ENCODE measurements at places on chromosomes 2 and 18.

DNA sequence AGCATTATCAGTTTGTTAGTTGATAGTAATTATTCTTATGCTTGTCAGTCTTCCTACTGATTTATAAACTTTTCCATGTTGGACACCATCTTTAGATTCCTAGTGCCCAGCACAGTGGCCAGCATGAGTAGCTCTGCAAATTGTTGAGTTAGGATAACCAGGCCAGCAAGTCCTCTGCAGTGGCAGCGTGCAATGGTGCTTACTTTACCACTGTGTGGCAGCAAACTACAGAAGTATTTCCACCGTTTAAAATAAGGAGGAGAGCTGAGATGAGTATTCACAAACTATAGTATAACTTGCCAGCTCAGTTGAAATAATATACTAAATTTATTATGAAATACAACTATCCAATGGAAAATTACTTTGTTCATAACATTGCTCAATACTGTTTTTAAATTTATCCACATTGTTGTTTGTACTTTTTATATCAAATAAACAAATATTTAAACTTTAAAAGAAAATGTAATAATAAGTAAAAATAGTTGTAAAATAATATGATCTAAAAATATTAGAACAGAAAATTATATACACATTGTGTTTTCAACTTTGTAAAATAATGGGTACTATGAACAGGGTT is 9.3 kb upstream of the THADA start:
- DNase-seq, result peak; percentile 52

DNA sequence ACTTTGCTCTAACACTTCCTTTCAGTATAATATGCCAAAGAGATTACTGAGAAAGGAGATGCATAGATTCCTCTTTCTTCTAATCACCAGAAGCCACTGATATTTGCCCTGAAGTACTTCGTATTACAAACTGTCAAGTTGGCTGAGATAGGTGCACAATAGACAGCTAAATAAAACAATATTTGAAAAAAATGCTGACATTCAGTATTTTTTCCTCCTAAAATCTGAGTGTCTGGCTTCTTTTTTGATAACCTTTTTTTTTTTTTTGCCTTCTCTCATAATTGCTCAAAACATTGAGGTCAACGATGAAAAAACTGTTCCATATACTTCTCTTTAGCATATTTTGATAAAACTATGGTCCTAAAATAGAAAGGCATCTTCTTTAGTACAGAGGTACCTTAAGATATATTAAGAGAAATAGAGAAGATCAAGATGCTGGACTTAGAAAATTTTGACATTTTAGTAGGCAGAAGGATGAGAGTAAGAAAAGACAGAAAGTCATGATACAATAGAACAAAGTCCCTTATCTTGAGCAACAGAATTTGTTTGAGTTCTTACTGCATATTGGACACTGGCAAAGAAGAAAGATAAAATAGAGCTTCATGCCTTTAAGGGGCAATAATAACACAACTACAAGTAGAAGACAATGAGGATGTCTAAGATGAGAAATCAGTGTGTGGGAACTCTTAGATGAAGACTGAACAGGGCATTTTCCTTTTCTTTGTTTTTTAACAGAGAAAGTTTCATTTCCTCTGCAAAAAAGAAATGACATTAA is 220.7 kb downstream of the PTH2R start:
- DNase-seq, result no peak

DNA sequence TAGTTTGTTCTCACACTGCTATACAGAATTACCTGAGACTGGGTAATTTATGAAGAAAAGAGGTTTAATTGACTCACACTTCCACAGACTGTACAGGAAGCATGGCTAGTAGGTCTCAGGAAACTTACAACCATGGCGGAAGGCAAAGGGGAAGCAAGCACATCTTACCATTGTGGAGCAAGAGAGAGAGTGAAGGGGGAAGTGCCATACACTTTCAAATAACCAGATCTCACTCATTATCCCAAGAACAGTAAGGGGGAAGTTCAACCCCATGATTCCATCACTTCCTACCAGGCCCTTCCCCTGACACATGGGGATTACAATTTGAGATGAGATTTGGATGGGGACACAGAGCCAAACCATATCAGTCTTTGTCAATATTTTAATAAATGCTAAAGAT is 5.0 kb upstream of the CRYGB start:
- DNase-seq, result no peak

GRCh38 chr18:9658087-9658641 is 43.8 kb upstream of the PPP4R1 start:
- no peak for DNase-seq

DNA sequence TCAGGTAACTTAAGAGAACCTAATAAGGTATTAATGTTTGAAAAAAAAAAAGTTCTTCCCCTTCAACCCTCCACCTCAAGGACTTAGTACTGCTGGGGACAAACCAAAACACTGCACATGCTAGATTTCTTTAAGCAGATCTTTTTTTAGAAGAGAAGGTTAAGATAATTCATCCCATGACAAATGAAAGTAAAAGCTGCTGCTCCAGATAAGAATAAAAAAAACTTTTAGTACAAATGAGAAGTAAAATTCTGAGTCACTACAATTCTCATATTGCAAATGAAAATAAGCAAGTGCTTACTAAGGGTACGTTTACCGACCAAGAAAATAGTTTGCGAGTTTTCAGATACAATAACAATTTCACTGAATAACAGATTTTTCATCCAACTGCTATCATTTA is 8.9 kb downstream of the STAM2 start:
- DNase-seq, result no peak

DNA sequence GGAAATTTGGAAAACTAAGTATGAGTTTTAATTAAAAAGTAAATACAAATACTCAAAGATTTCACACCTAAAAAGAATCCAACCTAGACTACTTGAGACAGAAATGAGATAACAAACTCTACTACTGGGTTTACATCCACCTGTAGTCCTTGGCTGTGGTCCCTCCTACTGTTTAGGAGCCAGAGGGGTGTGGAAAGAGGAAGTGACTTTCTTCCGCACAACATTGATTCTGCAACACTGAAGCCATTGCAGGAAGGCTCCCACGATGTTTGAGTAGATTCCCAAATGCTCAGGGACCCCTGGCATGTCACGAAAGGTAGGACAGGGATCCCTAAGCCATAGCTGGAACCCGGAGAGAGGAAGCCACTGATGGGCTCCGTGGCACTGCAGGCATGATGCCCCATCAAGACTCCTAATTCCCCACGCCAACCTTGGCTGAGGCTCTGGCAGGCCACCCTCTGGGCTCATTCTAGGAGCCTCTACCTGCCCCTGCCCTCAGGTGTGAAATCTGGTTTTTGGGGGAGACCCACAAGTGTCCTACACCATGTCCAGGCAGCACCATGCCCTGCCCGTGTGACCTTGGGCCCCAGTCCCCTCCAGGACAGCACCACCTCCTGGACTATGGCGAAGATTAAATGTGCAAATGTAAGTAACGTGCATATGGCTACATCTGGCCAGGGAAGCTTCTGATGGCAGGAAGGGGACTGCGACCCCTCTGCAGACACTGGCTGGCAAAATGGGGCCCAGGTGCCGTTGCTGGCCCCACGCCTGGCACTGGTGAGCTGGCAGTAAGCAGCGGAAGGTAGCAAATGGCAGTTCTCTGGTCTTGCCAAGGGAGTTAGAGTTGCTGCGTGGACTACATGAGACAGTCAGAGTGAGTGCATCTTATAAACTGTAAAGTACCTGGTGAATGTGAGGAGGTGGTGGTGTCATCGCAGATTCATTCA is 38.2 kb upstream of the MAL start:
- no peak for DNase-seq

DNA sequence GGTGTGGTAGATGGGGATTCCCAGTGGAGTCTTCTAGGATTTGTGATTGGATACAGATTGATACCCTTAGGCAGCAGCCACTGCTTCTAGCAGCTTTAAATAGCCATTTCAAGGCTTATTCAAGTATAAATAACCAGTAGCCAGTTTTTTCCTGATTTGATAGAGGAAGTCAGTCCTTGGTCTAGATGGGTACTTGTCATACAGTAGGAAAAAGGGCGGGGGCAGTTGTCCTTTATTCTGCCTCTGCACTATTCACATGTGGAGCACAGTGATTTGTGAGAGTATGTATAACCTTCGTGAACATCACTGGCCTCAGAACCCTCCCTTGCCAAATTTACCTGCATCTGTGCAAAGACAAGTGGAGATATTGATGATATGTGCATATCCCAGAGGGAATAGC is 6.8 kb downstream of the PPP1CB start:
- no peak for DNase-seq

DNA sequence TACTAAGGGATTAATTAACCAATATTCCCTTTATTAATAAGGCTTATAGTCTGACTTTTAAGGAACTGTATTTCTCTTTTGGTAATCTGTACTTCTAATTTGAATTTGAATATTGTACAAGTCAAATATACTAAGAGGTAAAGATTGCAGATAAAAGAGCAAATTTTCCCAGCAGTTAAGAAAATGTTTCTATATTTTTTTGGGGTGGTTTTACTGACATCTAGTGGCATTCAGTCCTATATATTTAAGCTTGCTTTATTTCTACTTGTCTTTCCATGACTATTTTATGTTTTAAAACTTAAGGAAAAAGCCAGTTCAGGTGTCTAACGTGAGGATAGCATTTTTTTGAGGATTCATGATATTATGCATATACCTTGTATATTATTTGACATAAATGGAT is 41.6 kb downstream of the TDRD15 start:
- DNase-seq, result no peak

GRCh38 chr2:43460611-43461365 is 135.1 kb downstream of the THADA start:
- DNase-seq, result no peak

- no peak for DNase-seq
Measured at GRCh38 chr18:41899535-41899934, 55.5 kb upstream of the PIK3C3 start.

DNA sequence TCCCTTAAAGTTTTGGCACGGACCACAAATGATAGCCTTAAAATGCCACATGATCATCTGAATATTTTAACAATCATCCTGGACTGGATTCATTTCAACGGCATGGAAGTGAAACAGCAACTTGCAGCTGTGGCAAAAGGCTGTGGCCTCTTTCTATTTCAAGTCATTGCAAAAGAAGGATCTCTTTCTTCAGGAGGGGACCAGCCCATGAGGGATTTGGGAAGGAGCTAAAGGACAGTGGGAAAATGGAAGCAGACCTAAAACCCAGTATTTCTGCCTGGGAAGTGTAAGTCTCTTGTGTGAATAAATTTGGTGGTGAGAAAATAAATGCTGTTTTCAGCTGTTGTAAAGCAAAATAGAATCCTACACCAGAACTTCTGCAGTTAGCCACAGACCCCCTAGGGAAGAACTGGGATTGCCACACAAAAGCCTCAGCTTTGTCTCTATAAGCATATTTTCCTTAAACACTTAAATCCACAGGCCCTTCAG is 107.3 kb upstream of the ZFP36L2 start:
- DNase-seq, result no peak

DNA sequence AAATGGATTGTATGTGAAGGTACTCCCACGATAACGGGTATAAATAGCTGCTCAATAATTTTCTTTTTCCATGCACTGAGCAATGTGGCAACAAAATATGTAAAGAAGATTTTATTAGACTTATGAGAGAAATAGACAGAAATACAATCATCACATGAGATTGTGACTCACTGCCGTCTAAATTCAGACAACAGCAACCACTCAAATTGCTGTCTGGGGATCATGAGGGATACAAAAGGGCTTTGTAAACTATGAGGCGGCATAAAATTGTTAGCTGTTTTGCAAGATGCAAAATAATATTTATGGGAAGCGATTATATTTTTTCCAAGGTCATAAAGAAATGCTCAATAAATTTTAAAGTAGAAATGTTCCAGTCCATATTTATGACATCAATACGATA is 259.1 kb upstream of the AGAP1 start:
- DNase-seq, result no peak

GRCh38 chr2:169711751-169712509 is 17.7 kb downstream of the PHOSPHO2 start:
- DNase-seq, result no peak

DNA sequence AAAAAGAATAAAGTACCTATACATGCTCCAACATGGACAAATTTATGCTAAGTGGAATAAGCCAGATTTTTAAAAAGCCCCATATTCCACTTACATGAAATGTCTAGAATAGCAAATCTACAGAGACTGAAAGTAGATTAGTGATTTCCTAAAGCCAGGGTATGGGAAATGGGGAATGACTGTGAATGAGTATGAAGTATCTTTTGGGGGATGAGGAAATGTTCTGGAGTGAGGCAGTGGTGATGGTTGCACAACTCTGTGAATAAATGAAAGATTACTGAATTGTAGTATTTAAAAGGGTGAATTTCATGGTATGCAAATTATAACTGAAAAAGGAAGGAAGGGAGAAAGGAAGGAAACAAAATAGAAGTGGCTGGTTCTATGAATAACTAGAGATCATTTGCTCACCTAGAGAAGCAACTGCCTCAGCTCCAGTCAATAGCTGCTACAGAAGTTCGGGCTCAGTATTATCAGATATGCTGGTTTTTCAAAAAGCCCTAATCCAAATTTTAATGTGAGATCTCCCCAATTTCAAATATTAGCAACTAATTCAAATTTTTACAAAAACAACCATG is 39.3 kb downstream of the MAP3K2 start:
- DNase-seq, result no peak

DNA sequence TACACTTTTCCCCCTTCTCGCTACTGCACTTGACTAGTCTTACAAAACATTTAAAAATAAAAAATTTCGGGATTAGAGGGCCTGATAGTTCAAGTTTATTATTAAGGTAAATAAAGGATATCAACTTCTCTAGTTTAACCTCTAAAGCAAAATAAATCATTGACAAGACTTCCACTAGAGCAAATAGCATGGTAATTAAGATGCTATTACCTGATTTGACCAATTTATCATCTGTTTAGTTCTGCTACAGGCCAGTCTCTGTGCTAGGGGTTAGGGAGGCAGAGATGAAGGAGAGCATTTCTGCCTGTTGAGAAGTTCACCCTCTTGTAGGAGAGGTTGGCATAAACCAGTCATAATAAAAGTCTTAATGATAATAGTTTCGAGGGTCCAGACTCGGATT is 34.0 kb downstream of the RHOB start:
- DNase-seq, result no peak

GRCh38 chr2:241308267-241308666 is 7.2 kb downstream of the HDLBP start:
- peak; percentile 38 for DNase-seq
